ENCODE measurements at places on chromosomes 12 and 14. TPM values are rescaled to one million over a fixed set of nuclear protein-coding genes. Genes with fewer than 3 reads are reported as not detected.

The GLT1D1 gene
- 0.54 TPM for polyA plus RNA-seq

- no peak for DNase-seq
Measured at GRCh38 chr14:68449561-68450181, 343.2 kb downstream of the ZFP36L1 start.

GRCh38 chr12:82727886-82728285 is 41.2 kb downstream of the TMTC2 start:
- DNase-seq: no peak

GRCh38 chr12:63929426-63929825 is 84.9 kb downstream of the SRGAP1 start:
- no peak for DNase-seq

The MYO1H gene
- polyA plus RNA-seq: not detected

The TCL1B gene
- not detected for polyA plus RNA-seq

The IQSEC3 gene
- not detected for polyA plus RNA-seq
